Aorta (tissue), 5 donors: ENCODE measurements at places on chromosomes 2 and 18. TPM values are rescaled to one million over a fixed set of nuclear protein-coding genes. Genes with fewer than 3 reads are reported as not detected.

Gene DQX1
- total RNA-seq = not detected

Gene COPS8
- total RNA-seq = 46.0 TPM

Gene GPR155
- total RNA-seq = 6.8 TPM

Gene OR6B2
- not detected for total RNA-seq

Gene CNGA3
- total RNA-seq = not detected

Gene CCDC148
- 1.6 TPM for total RNA-seq

Gene DNAJC5G
- not detected for total RNA-seq

Gene GPR45
- not detected for total RNA-seq

Gene OTOS
- not detected for total RNA-seq

Gene SLC4A5
- 7.3 TPM for total RNA-seq

Gene WDR35
- total RNA-seq = 9.8 TPM

Gene IL36A
- not detected for total RNA-seq

DNA sequence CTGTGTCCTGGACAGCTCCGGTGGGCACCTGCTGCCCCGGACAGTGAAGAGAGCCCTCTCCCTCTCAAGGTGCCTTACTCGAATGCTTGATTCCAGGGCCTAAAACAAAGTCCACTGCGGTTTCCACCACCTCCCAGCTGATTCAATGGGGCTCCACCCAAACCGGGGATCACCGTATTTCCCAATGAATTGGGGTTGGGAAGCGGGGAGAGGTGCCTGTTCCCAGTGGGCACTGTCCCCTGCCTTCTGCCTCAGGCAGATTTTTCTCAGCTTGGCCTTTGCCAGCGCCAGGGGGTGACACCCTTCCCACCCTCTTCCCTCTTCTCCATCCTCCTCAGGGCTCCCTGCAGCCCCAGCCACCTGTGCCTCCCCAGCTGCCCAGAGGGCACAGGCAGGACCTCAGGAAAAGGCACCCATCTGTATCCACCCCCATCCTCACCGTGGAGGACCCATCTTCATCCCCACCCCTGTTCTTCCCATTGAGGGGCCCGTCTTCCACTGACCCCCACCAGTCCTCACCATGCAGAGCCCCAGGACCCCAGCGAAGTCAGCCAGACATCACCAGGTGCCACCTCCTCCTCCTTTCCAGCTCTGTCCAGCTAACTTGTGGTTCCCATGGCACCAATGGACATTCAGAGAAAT, 66.7 kb upstream of the HPCAL1 start:
- DNase-seq = peak; percentile 65

GRCh38 chr18:25470062-25470461, 118.1 kb upstream of the ZNF521 start:
- DNase-seq = no peak

GRCh38 chr2:170409164-170409535, 231.2 kb downstream of the MYO3B start:
- DNase-seq = peak; percentile 83

GRCh38 chr2:9146646-9147045, 60.0 kb upstream of the ASAP2 start:
- no peak for DNase-seq

DNA sequence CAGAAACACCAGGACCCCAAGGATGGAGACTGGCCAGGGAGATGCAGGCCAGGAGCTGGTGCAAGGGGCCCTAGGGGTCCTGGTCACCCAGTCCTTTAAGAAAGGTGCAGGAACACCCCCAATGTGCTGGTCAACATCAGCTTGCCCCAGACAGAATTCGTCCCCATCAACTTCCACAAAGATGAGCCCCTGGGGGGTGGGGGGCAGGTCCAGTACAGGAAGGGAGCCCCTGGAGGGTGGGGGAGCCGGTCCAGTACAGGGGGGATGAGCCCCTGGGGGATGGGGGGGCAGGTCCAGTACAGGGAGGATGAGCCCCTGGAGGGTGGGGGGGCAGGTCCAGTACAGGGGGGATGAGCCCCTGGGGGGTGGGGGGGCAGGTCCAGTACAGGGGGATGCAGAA, 160.7 kb upstream of the SALL3 start:
- DNase-seq = no peak

DNA sequence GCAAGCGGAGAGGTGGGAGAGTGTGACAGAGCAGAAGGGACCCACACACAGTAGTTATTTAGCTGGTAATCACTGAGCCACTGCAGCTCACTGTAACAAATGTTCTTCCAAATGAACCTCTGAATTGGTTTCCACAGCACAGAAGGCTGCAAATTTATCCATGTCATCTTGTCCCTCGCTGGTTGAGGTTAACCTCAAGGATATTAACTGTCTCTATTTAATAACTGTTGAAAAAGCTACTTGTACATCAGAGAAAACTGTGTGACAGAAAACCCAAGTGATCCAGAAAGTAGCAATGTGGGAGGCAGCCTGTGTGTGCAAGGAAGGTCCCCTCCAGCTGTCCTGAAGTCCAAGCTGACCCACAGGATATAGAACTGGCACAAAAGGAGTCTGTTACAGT, 153.6 kb downstream of the DSEL start:
- no peak for DNase-seq

- DNase-seq = no peak
Observed at GRCh38 chr2:201880993-201881611, 74.8 kb downstream of the CDK15 start.

- no peak for DNase-seq
Observed at GRCh38 chr2:134008837-134009236, 245.0 kb upstream of the MGAT5 start.

DNA sequence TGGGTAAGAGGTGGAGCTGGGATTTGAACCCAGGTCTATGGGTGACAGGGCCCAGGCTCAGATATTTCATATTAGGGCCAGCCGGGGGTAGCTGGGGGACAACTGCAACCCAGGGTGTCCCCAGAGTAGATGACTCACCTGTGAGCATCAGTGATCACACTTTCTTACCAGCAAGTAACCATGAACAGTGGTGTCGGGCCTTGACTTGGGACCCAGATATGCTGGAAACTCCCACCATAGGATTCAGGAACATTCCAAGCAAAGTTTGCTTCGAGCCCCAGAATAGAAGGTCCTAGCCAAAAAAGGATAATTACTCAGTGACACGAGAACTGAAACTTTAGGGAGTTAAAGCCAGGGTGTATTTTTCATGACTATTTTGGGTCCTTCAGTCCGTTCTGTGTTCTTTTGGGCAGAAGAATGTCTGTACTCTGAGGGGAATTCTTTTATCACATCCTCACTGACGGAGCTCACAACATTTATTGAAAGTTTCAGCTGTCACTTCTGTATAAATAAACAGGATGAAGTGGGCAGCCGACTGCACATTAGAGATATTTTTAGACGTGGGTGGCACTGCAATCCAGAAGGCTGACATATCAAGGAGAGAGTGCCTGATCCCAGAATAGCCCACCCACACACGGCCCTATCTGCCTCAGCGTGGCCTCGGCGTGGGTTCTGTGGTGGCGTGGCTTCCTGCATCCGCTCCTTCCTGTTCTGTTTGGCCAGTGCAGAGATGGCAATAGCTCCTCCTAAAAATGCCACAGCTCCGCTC, 45.6 kb downstream of the RAMP1 start:
- peak; percentile 88 for DNase-seq

- DNase-seq = no peak
Observed at GRCh38 chr2:233474308-233475160, 92.0 kb downstream of the USP40 start.

DNA sequence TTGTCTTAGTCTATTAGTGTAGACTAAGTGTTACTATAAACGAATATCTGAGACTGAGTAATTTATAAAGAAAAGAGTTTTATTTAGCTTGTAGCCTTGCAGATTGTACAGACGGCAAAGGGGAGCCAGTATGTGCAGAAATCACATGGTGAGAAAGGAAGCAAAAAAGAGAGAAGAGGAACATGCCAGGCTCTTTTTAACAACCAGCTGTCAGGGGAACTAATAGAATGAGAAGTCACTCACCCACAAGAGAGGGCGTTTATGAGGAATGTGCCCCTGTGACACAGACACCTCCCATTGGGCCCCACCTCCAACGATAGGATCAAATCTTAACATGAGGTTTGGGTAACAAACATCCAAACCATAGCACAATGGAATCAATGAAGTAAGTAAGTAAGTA, 20.6 kb upstream of the ZNF804A start:
- DNase-seq = no peak

- peak; percentile 78 for DNase-seq
Observed at GRCh38 chr2:25981596-25982272, 563 bp downstream of the KIF3C start.

- peak; percentile 62 for DNase-seq
Observed at GRCh38 chr18:424668-425067, 75.8 kb downstream of the COLEC12 start.

GRCh38 chr2:96897491-96898134, 27.7 kb upstream of the SEMA4C start:
- no peak for DNase-seq

- no peak for DNase-seq
Observed at GRCh38 chr2:69251943-69252342, 135.1 kb downstream of the GFPT1 start.

- no peak for DNase-seq
Observed at GRCh38 chr2:1231466-1232063, 181.7 kb upstream of the TPO start.

DNA sequence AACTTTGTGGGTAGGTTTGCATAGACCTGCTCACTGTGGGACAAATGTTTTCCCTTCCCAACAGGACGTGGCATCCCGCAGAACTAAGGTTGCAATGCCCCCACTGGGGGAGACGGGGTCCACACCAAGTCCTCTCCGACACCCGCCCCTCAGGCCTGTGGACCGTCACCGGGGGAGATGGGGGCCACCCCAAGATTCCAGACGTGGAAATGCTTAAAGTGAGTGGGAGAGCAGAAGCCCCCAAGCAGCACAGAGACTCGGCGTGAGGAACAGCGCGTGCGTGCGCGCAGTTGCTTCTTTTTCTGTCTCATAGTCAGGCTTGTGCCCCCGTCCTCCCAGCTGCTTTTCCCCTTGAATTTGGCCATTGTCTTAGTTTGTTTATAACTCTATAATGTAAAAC, 826.3 kb upstream of the SALL3 start:
- DNase-seq = no peak

DNA sequence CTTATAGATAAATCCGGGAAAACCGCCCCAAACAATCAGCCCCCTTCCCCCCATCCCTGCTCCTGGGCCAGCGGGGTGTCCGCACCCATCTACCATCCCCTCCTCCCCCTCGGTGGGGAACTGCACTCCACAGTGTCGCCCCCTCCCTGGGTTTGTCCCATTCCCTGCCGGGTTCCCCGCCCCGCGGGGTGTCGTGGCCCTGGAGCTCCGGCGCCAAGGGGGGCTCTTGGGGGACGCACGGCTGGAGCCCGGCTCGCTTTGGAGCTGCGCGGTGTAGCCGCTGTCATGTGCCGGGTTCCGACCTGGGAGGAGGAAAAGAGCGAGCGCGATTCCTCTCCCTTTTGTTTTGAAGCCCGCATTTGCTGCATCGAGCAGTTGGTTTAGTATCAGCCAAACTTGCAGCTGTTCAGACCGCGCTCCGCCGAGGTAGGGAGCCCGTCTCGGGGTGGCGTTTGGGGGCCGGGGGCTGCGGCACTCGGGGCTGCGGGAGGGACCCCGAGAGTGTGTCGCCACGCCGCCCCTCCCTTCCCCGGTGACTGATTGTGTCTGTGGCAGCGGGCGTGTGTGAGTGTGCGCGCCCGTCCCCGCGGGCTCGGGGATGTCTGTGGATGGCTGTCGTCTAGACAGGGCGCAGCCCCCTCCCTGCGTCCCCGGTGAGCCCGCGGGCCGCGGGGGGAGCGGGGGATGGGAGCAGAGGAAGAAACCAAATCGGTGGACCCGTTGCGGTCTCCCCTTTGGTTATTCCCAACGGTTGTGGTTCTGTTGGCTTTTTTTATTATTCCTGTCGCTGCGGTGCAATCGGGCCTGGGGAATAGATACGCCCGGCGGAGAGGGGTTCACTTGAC, 797 bp downstream of the CTIF start:
- peak; percentile 85 for DNase-seq

DNA sequence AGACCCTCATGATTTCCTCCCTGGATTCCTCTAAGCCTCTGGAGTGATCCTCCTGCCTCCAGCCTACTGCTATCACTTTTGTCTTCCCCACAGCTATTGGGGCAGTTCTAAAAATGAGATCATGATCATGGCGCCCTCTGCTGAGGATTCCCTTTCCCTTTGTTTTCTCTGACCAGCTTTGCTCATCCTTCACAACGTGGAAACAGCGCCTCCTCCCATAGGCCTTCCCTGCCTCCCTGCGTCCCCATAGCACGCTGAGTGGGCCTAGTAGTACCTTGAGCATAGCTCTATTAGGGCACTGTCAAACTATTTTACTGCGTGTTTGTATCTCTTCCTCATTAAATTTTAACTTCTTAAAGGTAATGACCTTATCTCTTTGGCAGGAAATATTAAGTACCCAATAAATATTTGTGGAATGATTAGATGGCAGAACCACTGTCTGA, 207.0 kb upstream of the FANCL start:
- no peak for DNase-seq

DNA sequence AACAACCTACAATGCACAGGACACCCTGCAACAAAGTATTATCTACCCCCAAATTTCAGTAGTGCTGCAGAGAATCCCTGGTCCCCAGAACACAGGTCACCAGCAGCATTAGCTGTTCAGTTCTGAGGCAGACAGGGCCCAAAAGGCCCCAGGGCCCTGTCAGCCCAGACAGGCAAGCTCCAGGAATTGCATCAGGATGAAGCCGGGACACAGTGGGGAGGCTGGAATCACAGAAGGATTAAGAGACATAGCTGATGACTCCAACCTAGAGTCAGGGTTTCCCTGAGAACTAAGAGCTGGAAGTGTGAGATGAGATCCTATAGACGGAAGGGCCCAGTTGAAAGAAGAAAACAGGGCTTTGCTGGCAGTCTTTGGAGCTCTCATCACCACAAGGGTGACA, 148.1 kb downstream of the GALNT14 start:
- no peak for DNase-seq

GRCh38 chr18:46035696-46036680, 36.1 kb downstream of the PSTPIP2 start:
- DNase-seq = no peak

DNA sequence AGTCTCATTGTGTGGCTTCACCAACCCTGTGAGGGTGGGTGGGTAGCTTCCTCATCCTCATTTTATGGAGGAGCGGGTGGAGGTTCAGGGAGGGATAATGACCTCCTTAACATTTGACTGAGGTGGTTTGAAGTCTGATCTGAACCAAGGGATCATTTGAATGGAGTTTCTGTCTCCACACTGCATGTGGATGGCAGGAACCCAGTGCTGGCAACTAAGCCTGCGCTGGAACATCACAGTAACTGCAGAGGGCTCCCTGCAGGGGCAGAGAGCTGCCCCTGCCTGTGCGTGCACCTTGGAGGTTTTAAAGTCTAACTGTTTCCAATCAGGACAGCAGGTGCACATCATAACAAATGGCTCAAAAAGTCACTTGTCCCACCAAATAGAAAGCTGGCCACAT, 3.3 kb downstream of the AGAP1 start:
- DNase-seq = no peak

- DNase-seq = peak; percentile 59
Observed at GRCh38 chr2:72919414-72920317, 2.3 kb downstream of the EMX1 start.
